NCI-H526 (cell line): ENCODE measurements at places on chromosomes 11 and 22.

DNA sequence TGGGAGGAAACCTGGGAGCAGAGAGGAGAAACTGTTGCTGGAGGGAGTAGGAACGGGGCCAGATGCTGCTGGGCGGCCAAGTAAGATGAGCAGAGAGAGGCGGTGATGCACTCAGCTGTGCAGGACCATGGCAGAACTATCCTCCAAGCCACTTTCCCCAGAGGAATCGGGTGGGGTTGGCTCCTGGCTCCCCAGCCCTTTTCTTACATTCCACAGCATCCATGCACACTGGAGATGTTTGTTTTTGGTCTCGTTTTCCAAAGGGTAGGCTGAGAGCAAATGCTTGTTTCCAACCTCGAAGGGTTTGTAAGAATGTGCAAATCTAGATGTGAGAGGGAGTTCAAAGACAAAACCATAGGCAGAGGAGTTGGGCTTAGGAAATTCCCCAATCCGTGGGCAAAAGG, 73.2 kb downstream of the DBX1 start:
- no peak for DNase-seq

- DNase-seq: peak; percentile 75
Observed at GRCh38 chr22:50190182-50190940, 4.6 kb downstream of the TRABD start.

DNA sequence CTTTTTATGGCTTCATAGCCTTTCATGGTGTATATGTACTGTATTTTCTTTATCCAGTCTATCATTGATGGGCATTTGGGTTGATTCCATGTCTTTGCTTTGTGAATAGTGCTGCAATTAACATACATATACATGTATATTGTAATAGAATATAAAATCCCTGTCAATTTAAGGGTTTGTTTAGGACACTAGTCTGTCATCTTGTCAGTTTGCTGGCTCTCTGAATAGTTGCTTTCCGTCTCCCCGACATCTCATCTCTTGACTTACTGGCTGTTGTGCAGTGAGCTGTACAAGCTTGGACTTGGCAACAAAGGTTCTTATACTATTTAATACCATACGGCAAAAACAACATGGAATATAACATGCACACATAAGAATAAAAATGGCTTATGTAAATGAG, 1487.5 kb downstream of the LRRC4C start:
- no peak for DNase-seq

DNA sequence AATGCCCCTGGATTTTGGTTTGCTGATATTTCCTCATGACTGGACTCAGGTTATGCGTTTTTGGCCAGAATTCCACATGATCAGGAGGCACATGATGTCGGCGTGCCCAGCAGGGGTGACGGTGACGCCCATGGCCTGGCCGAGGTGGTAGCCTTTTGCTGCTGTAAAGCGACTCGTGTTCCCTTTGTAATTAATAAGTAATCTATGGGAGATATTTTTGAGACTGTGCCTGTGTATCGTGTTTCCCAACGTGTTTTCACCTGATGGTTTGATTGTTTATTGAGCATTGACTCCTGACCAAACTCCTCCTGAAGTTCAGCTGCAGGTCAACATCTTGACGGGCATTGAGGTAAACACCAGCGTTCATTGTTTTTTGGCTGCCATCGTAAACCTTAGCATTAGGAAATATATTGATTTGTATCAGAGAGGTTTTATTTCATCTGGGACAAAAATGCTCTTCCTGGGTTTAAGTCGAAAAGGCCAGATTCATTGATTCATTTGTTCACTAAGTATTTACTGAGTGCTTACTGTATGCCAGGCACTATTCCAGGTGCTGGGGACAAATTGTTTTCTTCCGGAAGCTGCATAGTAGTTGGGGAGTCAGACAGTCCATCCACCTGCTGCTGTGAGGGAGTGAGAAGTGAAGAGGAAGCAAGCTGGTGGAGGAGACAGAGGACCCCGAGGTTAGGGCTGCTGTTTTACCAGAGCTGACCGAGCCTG, 23.6 kb downstream of the DCPS start:
- DNase-seq: no peak

GRCh38 chr11:44627911-44628729, 62.7 kb downstream of the CD82 start:
- DNase-seq: no peak

- no peak for DNase-seq
Observed at GRCh38 chr22:38314051-38314932, 2.9 kb downstream of the CSNK1E start.

DNA sequence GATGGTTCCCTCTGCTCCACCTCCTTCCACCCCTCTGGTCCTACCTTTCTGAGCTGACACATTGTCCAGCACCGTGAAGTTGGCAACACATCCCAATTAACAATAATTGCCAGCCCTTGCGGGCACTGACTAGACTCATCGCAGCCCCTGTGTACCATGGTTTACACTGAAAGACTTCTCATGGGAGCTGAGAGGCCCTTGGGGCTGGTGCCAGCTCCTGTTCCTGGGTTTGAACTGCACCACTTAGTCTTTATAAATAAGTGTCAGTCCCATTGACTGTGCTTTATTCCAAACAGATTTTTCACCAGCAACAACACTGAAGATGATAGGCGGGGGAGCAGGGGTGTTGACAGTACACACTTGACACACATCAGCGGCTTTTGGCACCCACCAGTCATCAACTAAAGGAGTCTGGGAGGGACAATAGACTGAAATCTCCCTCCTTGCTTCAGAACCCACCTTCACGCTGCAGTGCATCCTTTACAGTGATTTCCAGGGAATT, 447.3 kb downstream of the NTM start:
- DNase-seq: no peak

DNA sequence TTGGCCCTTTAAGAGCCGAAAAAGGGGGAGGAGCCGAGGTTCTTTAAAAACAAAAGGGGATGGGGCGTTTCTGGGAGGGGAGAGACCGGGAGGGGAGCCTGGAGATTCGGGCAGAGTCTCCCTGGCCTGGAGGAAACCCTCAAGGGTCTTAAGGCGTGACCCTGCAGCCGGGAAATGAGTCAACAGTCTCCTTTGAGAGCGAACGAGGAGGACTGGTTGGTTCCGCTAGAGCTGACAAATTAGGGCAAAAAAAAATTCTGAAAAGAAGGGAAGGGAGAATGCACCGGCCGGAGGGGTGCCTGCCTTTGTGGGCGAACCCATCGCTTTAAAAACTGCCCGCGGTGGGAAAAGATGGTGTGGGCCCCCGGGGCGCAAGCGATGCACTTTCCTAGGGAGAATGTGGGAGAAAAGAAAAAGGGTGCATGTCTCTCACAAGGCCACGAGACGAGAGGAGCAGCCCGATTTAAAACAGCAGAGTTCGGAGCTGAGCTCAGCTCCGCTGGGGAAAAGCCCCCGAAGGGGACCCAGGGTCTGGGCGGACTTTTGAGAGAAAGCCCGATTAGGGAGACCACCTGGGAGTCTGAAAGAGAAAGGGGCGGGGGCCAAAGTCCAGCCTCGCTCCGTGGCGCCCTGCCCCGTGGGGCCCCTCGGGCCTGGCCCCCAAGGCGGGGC, 874 bp downstream of the ZFTA start:
- peak; percentile 82 for DNase-seq

- DNase-seq: no peak
Observed at GRCh38 chr22:41028841-41029240, 63.6 kb upstream of the EP300 start.

GRCh38 chr11:31780078-31780477, 31.0 kb downstream of the PAX6 start:
- DNase-seq: no peak

DNA sequence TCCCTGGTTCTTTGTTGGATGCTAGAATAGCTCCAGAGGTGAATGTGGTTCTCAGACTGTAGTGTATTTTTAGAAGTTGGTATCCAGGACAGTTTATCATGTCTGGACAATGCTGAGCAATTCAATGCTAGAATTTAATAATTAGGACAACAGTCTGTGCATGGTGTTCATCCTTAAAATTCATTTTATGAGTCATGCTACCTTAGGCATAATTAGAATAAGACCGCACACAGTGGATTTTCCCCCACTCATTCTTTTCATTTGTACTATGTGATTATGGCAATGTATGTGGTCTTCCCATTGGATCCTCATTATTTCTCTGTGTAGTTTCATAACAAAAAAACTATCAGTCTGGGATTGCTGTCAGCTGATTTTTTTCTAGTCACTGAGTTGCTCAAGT, 196.7 kb downstream of the ARHGAP42 start:
- no peak for DNase-seq

DNA sequence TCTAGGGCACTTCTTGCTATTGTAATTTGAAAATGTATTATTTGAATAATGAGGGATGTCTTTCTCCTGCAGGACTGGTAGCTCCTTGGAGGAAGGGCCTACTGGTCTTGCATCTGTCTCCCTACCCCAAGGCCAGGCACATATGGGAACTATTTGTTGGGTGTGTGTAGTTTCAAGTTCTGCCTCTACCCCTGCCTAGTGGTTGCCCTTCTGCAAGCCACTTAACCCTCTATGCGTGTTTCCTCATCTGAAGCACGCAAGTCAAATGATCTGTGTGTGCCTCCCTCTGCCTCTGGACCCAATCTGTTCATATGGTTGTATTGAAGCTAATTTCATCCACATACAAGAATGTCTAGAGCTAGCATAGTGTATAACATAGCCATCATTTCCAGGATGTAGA, 67.0 kb downstream of the WNT11 start:
- DNase-seq: no peak

GRCh38 chr22:48707763-48708557, 1119.7 kb downstream of the BRD1 start:
- DNase-seq: no peak

DNA sequence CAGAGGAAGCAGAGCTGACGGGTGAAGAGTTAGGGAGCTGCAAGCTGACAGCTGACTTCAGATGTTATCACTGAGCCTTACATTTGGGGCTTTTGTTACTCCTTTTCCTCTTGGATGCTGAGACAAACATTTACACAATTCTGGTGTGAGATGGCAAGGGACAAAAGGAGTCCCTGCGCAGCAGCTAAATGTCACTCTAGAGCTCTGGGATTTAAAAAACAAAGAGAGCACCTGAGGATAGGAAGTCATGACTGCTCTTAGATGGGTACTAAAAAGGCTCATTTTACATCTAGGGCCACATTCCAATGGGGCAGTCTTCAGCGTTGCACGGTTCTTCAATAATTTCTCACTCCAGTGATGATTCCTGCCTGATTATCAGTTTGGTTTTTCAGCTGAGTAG, 204.5 kb downstream of the RAB38 start:
- DNase-seq: no peak

- DNase-seq: no peak
Observed at GRCh38 chr11:103798446-103798845, 238.0 kb upstream of the DDI1 start.

- DNase-seq: no peak
Observed at GRCh38 chr22:27089264-27089663, 431.9 kb downstream of the MIAT start.

DNA sequence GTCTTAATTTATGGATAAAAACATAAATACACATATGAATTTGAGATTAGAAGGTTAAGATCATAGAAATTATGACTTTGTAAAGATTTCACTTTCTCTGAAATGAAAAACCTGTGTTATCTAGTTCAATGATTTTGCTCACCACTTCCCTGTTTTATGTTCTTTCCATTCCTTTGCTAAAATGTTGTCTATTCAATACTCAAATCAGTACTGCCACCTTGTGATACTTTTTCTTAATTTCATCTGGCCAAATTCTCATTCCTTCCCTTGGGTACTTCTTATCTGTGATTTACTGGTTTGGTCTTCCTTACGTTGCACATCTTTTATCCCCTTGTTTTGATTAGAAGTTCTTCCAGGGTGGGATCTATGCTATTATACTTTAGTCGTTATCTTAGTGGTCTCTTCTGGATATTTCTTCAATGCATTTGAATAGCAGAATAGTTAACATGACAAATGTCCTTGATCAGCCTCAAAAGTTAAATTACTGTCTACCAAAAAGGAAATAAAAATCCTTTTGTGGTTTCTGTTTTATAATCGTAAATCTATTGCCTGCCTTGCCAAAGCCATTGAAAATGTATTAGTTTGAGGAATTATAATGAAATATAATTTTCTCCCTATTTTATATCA, 197.0 kb downstream of the PGR start:
- peak; percentile 19 for DNase-seq

- no peak for DNase-seq
Observed at GRCh38 chr11:45031912-45032519, 81.3 kb upstream of the TP53I11 start.

- DNase-seq: no peak
Observed at GRCh38 chr11:84232511-84232910, 946.3 kb upstream of the CCDC90B start.

GRCh38 chr22:11616811-11617210, 3911.2 kb upstream of the OR11H1 start:
- DNase-seq: no peak

- DNase-seq: no peak
Observed at GRCh38 chr11:36091256-36091811, 147.5 kb downstream of the LDLRAD3 start.

DNA sequence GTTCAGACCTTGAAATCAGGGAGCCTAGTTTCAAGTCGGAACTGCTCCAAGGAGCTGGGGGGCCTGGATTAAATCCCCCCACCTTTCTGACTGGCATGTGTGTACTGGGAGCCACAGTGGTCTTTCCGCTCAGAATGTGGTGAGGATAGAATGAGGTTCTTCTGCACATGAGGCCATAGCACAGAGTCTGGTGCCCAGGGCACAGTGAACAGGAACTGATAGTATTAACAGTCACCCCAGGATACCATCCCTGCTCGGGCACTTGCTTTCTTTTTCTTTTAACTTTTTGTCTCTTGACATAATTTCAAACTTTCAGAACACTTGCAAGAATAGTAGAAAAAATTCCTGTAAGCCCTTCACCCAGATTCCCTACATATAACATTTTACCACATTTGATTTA, 28.8 kb downstream of the LMO1 start:
- DNase-seq: no peak

- no peak for DNase-seq
Observed at GRCh38 chr11:105103336-105103735, 36.2 kb downstream of the CARD18 start.

DNA sequence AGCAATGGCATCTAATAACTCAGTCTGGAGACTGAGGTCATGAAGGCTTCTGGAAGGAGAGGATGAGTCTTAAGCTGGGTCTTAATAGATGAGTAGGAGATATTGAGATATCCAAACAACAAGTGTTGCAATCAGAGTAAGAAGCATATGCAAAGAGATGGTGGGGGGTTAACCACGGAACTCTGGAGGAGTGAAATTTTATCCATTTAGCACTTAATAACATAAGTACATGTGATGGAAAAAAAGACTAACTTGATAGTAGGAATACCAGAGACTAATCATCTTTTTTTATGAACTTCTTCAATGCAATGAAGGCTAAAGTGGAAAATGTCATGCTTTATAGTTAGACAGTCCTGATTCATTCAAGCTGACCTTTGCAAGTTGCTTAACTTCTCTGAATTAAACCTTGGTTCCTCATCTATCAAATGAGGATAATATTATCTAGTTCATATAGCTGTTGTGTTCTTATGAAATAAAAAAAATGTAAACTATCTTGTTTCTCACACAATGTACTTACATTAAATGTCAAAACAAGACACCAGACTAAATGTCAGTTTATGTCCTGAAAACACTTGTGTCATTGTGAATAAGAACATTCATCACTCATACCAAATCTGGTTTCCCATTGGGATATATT, 403.1 kb upstream of the CCDC90B start:
- DNase-seq: no peak

DNA sequence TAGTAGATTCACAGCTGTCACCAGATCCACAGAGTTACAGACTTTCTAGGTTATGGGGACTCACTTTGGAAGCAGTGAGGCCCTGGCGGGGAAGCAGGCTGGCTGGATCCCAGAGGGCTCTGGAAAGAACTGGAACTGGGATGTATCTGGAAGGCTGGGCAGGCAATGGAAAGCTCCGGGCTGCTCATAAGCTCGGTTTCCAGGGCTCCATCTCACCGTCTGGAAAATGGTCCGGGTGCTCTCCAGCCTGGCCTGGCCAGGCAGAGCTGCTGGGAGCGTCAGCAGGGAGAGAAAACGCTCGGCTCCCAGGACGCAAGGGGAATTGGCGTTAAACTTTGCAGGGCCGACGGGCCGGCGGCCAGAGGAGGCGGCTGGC, 335 bp upstream of the SEZ6L start:
- no peak for DNase-seq
